ENCODE measurements at places on chromosomes 11 and 22.

- no peak for DNase-seq
Measured at GRCh38 chr11:111734101-111734953, 31.9 kb downstream of the PPP2R1B start.

- no peak for DNase-seq
Measured at GRCh38 chr11:69429716-69430491, 51.6 kb upstream of the LINC01488 start.

GRCh38 chr11:102807921-102808320, 10.0 kb upstream of the MMP1 start:
- DNase-seq, result no peak

DNA sequence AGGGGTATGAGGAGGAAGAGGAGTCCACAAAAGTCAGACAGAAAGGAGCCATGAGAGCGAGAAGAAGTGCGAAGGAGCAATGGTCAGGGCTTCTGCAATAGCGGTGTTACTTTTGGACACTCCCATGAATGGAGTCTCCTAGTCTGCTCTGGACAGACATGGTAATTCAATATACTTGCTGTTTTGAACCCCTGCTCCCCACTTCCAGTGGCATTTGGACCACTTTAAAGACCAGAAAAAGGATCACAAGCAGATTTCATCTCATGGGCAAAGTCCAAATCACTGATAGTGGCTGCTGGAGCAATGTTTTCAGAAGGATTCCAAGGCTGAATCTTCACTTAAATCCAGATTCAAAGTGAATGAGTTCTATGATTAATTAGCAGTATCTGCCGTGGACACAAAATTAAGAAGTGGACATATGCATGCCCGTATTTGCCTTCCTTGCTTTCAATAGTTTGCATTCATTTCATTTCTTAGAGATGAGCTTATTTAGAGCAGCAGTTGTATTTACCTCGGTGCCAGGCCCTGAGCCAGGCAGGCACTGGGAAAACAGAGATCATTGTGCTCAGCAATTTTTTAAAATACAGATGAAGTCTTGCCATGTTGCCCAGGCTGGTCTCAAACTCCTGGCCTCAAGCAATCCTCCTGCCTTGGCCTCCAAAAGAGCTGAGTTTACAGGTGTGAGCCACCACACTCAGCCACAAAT, 72.0 kb downstream of the SLC1A2 start:
- DNase-seq, result no peak

GRCh38 chr22:19448739-19449421, 1.4 kb upstream of the C22orf39 start:
- no peak for DNase-seq

DNA sequence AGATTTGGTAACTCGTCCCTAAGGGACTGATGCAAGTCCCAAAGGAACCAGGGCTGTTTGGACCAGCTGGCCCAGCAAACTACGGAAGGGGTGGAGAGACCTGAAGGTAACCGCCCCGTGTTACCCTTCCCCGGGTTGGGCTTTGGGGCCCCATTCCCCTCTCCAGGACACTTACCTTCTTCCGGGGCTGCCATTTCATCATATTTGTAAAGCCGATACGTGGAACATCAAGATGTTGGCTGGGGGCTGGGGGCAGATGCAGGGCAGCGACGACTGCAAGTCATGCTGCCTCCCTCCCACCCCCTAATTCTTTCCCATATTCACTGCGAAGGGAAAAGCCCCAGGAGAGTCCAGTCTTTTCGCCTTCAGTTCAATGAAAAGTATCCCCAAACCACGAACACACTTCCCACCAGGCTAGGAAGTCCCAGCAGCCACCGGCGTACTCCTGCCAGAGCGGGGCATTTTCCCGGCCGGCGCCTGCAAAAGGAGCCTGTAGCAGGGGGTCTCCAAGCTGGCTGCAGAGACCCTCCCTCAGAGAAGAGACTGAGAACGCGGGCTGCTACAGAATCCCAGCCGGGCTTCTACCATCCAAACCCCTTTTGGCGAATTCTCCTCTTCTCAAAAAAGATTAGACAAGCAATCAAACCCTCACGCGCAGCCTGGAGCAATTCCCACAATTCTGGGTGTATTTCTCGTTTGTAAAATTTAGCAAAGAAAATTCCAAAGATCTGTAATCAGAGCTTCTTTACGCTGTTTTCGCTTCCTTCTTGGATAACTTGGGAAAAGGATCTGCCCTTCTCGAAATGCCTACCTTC, 236.7 kb downstream of the TTC28 start:
- DNase-seq, result no peak

DNA sequence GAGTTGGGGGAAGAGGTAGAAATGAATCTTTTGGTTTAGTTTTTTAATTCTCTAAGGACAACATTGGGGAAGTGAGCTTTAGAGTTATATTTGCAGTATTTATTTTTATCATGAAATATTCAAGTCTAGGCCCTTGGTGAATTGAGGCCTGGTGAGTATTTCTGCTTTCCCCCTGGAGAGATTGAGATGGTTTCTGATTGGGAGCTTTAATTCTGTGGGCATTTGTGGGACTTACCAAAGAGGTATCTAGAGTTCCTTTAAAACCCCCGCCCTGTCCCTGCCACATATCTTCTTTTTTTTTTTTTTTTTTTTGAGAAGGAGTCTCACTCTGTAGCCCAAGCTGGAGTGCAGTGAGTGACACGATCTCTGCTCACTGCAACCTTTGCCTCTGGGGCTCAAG, 9.6 kb downstream of the ACO2 start:
- no peak for DNase-seq

DNA sequence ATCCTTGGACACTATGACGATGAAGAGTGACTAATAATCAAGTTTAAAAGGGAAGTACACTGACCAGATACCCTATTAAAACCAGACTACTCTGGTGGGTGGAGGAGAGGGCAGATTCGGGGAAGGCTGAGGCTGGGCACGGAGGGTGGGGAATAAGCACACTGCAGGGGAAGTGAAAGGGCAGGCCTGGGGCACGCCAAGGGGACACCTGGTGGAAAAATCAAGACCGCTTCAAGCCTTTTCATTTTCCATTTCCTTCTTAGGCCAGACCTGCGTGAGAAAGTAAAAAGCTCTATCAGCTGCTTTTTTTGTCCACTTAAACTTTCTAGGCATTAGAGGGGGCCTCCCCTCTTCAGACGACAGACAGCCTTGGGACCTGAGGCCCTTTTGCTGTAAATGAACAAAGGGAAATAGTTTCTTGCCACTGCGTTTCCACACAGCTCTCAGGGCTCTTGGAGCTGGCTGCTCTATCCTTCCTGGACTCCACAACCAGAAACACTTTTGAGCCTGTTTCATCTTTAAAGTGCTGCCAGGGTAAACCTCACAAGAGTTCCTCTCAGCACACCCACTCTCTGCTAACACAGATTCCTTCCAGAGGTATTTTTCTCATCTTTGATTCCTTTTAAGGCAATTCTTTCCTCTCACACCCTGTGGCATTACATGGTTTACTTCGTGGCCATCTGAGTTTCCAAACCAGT, 25.0 kb upstream of the SERPIND1 start:
- no peak for DNase-seq

DNA sequence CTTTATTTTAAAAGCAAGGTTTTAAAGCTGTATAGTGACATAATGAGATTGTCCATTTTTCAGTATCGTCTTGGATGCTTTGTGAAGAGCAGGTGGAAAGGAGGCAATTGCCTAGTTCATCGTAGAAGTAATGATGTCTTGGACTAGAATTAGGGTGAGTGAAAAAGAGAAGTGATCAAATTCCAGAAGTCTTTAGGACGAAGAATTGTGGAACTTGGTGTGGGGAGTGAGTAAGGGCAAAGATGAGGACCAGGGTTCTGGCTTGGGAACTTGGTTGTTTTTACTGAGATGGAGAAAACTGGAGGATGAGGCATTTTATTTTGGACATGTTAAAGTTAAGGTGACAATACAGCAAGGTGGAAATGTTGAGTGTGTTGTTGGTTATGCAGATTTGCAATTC, 1.2 kb downstream of the ILK start:
- DNase-seq, result no peak

DNA sequence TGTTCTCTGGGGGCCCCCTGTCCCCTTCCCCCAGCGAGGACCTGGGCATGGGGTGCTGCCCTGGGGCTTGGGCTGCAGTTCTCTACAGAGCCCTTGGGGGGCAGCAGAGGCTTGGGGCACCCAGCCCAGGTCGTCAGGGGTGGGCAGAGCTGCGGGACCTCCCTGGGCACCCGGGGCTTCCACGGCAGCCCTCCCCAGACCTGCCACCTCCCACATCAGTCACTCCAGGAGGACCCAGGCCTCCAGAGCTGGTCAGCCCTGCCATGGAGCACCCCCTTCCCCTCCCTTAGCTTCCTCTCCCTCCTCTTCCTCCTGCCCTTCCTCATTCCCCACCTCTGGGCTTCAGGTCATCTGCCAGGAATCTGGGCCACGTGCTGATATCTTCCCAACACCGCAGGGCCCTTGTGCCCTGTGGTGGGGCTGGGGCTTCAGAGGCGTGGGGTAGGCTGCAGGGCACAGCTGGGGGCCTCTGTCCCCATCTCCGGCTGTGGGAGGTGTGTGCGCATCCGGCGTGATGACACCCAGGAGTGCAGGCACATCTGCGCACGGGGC, 5.8 kb downstream of the TSPAN4 start:
- peak; percentile 63 for DNase-seq

GRCh38 chr11:56066980-56067379, 26.1 kb upstream of the OR8I2 start:
- DNase-seq, result no peak

DNA sequence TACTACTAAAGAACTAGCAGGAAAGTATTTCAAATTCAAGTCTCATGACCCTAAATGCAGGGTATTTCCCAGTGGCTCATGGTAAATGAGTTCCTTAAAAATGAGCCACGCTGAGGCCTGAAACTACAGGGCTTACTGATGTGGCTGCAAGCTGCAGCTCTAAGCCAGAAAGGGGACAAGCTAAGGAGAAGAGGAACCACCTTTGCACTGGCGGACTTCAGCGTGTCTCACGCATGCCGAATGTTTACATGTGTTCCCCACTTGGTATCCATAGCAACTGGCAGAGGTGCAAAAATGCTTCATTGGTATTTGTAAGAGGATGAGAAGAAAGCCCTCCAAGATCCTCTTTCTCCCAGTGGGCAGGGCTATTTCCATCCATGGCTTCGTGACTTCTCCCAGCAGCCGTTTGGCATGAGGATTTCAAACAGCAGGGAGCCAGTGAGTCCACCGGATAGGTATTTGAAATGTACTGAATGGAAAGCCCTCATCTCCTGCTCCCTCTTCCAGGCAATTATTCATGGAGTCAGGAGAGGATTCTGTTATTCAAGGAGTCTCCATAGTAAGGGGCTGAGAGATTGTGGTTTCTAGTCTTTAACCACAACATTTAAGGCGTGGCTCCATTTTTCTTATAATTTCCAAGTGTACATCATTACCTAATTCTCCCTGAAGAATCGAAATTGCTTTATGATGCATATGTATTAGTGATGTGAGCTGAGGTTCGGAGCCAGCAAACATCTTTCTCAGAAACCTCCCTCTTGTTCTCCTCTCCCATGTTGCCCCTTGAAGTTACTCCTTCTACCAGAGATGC, 55.3 kb upstream of the CD44 start:
- peak; percentile 92 for DNase-seq

DNA sequence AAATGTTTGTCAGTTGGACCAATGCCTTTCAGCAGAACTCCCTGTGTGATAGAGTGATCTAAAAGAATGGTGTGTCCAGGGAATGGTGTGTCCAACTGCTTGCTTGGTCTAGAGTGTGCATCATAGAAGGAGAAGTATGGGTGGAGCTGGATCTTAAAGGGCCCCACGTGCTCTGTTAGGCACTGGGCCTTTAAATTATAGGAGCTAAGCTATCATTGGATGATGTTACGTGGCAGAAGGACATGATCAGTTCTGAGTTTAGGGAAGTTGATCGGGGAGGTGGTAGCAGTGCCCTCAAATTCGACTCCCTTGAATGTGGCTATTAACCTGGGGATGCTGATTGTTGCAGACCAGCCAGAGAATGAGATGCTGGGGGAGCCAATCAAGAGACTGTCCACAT, 16.4 kb downstream of the STX3 start:
- no peak for DNase-seq

DNA sequence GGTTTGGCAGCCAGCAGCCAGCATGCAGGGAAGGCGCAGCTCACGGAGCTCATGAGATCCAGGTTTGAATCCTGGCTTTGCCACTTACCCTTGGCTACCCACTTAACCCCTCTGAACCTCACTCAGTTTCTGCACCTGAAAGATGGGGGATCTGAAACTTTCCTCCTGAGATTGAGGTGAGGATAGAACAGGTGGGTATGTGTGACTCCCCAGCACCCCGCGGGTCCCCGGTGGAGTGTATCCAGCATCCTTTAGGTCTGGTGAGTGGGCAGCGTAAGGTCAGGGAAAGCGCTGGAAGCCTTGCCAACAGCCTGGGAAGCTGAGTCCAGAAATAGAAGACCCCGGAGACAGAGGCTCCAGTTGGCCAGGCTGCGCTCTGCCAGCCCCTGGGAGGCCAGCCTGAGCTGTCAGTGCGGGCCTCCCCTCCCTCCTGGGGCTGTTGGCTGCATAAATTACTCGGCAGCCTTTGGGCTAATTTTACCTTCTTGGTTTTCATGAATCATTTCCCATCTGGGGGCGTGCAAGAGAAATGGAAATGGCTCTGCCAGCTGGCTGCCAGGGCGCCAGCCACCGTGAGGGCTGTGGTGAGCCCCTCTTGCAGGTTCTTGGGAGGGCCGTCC, 17.6 kb downstream of the PRDM11 start:
- no peak for DNase-seq

- no peak for DNase-seq
Measured at GRCh38 chr11:69326622-69327219, 32.8 kb downstream of the MYEOV start.

- DNase-seq, result peak; percentile 45
Measured at GRCh38 chr22:43110927-43111623, 525 bp downstream of the BIK start.

DNA sequence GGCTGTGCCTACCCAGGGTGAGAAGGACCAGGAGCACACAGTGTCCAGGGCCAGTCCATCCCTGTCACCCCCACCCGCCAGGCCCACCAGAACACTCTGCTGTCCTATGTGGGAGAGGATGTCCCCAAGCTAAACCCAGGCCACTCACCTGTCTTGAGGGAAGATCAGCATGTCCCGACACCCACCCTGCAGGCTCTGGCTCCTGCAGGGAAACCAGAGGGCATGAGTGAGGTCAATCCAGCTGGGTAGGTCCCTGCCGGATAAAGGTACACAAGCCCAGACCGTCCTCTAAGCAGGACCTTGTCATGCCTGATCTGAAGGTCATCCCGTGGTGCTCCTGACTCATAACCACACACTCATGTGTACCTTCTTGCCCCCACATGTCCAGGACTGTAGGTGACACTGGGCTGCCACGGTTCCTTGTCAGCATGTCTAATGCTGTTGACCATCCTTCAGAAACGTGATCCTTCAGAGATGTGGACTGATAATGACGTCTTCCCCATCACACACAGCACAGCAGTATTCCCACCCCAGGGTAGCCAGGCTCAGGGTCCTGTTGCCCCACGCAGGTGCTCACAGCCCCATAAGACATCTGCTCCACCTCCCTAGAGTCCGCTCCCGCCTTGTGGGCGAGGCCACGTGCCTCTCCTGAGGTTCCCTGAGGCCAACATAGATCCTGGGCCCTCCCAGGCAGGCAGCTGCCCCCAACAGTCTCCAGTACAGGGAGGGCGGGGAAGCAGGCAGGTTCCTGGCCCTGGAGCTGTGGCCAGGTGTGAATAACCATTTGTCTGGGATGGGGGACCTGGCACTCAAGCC, 6.1 kb downstream of the ARVCF start:
- no peak for DNase-seq

Measured in CD4-positive, alpha-beta T cell treated with Interleukin-15 for 4 hours (primary cell).